Stimulated activated CD4-positive, alpha-beta T cell treated with anti-CD3 and anti-CD28 coated beads, Interleukin-2, amount 100 ng/mL, for 24 hours (primary cell): ENCODE measurements at places on chromosomes 2 and 18.

DNA sequence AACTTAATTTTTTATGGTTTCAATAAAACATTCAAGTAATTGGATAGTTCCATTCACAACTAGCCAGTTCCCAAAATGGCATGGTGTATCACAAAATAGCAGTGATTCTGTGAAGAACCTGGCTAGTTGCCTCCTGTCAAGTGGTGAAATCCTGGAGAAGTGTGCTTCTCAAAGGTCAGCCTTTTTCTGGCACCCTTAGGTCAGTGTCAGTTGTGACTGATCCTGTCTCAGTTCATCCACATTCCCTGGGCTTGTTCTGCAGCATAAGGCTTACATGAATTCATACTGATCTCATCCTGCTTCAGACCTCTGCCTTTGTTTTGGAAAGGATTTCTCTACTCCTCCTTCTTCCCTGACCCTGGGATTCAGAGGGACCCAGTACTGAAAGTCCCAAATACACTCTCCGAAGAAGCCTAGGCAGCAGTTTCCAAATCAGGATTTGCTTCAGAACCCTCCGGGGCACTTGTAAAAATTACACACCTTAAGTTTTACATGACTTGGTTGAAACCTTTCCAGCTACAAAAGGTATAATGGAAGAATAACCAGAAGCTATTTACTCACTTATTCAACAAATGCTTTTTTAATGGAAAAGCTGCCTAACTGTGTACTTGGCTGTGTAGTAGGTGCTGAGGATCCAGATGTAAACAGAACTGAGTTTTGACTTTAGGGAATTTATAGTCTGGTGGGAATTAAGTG lies 11.0 kb downstream of the MAP3K20 start:
- DNase-seq, result no peak

- DNase-seq, result no peak
Measured at GRCh38 chr2:174341995-174342685, 7.4 kb downstream of the SP9 start.

DNA sequence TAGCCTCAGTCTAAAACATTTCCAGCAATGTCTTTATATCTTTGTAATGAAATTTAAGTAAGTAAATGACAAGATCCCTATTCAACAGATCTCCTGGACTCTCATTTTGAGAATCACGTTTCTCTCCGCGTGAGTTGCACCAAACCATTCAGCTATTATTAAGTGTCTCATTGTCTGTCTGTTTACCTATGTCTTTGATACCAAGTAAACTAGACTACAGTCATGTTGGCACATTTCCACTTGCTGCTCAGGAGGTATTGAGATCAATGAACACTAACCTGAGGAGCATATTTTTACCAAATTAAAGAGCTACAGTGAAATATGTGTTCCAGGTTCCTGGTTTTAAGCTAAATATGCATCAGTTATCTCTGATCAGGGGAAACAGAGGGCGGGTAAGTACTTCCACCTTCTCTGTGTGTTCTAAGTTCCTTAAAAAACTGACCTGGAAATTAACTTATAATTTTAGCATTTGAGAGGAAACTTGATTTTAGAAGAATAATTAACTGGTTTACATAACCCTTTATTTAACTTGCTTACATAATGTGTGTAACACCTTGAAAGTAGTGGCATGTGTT lies 125.8 kb downstream of the OSBPL6 start:
- DNase-seq, result no peak

GRCh38 chr2:188659656-188660406 lies 314.3 kb upstream of the COL3A1 start:
- DNase-seq, result no peak

DNA sequence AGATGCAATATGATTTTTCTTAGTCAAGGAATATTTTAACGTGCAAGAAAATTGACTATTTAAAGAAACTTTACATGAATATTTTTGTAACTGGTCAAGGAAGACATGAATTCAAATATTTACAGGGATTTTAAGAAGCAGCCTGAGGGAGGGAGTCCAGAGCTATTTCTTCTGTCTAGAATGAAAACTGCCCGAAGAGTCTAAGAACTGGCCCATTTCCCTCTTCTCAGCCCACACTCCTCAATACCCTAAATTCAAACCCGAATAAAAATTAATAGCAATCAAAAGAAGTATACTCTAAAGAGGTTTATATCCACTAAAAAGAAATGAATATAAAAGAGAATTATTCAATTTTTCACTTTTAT lies 6.5 kb upstream of the NDUFV2 start:
- DNase-seq, result no peak

GRCh38 chr2:165373278-165374010 lies 96.1 kb upstream of the CSRNP3 start:
- DNase-seq, result no peak

- no peak for DNase-seq
Measured at GRCh38 chr2:120715941-120716340, 19.7 kb upstream of the GLI2 start.

DNA sequence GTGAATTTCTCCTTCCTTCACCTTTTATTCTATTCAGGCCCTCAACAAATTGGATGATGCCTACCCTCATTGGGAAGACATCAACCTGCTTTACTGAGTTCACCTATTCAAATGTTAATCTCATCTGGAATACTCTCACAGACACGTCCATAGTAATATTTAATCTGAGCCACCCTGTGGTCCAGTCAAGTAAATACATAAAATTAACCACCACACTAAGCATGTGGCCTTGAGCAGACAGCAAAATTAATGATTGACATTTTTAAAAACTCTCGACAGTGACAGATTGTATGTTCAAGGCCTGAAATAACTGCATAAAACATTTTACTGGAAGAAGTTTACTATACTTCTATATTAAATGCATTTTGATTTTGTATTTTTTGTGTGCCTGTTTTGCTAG lies 540.6 kb upstream of the GCFC2 start:
- no peak for DNase-seq

GRCh38 chr18:23884681-23885375 lies 129.7 kb upstream of the TTC39C start:
- no peak for DNase-seq

DNA sequence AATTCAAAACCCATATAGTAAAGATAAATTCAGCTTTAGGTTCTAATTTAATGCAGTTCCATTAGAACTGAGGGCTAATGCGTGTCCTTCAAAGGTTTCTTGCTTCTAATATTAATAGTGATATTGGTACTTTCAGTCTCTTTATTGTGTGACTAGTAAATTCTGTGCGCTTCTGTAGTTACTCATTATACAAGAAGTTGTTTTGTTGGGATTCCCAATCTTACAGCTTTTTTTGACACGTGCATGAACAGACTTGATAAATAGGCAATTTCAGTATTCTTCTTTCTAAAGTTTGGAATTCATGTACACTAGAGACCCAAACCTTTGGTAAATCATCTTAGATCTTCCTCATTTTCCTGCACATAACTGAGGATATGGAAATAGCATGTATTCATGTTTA lies 71.8 kb downstream of the HAUS1 start:
- no peak for DNase-seq

DNA sequence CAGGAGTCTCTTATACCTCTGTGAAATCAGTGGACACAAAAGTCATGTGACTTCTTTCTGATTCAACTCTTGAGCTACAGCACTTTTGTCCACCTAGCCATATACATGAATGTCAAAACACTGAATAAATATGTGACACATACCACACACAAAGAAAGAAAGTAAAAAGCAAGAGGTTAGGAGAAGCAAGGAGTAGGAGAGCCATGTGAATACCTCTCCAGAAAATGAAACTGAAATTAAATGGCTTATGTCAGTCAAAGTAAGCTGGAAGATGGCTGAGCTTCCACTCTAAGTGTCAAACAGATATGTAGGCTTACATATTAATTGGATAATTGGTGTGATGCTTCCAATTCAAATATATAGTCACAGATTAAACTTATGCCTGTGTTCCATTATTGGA lies 1050.5 kb downstream of the BCL11A start:
- no peak for DNase-seq
